ENCODE measurements at places on chromosomes 1 and 21.
A peak's percentile ranks its signal among the peaks of the same experiment; 100 is the strongest.

GRCh38 chr1:218969006-218969405 lies 204.7 kb upstream of the LYPLAL1 start:
- DNase-seq, result no peak

DNA sequence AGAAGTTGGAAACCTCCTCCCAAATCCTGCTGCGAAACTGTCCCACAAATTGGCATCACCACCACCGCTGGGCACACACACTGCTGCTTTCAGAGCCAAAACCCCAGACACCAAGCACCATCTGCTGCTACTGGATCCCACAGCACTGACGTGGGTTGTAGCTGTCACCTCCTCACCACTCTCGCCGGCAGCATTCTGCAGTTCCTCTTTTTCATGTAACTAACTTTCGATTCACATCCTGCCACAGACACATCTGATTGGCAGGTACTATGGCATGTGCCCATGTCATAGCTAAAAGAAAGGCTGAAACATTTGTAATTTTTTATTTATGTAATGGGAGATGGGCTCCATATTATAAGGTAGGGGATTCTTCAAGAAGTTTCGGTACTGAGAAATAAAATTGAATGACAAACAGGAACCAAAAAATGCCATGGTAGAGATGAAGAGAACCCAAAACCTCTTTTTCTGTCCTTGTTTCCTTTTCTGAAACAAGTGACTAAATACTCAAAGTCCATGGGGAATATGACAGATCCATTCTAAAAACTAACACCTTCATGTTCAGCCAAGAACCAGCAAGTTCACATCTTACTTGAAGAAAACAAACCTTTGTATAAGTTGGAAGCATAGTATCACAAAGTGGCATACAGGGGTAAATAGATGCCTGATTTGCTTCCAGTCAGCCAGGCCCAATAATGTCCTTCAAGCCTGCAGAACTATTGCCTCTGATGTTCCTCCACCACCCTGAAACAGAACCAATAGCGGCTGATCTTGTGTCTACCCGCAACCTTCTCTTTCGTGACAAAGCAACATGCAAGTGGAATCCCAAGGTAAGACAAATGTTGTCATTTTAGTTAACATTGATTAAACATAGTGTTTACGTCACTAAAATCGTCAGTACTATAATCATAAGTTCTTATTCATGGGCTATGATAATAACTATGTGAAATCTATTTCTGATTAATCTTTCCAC lies 26.6 kb upstream of the RGS13 start:
- DNase-seq, result peak; percentile 37

- no peak for DNase-seq
Measured at GRCh38 chr21:45529785-45530422, 12.3 kb downstream of the SLC19A1 start.

DNA sequence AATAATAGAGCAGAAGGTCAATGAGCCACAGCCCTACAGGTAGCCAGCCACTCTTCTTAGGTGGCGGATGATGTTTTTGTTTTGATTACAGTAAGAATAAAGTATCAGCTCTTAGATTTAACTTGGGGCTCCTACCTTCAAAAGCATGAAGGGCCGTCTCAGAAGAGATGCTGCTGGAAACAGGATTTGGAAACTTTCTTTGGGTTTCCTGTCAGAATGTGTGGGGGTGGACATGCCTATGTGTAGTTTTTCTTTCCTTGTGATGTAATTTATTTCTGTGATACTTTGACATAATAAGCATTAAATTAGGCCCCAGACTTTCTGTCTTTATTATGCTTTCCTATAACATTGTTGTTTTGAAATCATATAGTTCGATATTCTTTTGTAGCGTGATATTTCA lies 1.5 kb downstream of the RAP1A start:
- no peak for DNase-seq

GRCh38 chr1:229993060-229993459 lies 74.0 kb upstream of the GALNT2 start:
- DNase-seq, result no peak

DNA sequence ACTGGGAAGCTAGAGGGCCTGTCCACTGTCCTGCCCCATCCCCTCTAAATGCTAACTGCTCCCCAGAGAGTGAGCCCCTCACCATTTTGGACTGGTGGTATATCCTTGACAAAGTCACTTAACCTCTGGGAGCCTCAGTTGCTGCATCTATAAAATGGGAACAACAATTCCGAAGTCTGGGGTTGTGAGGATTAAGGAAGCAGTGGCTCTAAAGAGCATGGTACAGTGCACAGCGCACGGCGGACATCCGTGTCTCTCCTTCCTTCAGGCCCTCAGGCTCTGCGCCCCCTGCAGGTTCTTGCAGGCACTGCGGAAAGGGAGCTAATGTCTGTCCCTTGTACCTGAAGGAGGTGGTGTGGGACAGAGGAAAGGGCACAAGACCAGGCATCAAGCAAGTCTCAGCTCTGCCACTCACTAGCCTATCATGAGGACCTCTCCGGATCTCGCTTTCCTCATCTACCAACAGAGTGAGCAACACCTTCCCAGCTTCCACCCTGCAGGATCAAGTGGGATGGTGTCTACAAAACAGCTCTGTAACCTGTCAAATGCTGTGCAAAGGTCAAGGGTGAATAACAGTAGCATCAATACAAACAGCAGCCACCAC lies 20.1 kb downstream of the ECE1 start:
- peak; percentile 85 for DNase-seq

GRCh38 chr1:115310581-115311473 lies 27.2 kb downstream of the NGF start:
- no peak for DNase-seq

DNA sequence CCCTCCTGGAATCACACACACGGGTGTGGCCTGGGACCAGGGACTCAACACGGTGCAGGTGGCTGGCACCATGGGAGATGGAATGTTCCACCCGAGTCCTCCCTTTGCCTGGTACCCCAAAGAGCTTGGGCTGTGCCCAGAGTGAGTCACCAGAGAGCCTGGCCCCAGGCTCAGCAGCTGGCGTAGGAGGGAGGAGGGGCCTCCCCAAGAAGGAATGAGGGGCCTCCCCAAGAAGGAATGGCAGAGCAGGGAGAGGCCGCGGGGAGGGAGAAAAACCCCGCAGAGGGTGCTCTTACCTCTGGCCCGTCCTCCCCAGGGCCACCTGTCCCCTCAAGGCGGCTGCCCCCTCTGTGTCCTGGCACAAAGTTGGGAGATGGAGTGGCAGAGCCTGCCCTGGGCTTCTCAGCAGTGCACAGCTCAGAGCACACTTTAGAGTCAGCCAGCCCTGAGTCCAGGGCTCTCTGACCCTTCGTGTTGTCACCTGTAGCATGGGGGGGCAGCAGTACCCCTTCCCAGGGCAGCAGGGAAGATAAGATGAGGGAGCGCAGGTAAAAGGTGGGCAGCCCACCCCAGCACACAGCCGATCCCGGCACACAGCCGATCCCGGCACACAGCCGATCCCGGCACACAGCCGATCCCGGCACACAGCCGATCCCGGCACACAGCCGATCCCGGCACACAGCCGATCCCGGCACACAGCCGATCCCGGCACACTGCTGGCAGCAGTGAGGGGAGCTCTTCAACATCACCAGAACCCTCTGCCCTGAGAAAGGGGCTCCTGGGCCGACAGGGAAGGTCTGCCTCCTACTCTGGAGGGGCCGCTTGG lies 20.2 kb upstream of the KCNAB2 start:
- DNase-seq, result no peak

DNA sequence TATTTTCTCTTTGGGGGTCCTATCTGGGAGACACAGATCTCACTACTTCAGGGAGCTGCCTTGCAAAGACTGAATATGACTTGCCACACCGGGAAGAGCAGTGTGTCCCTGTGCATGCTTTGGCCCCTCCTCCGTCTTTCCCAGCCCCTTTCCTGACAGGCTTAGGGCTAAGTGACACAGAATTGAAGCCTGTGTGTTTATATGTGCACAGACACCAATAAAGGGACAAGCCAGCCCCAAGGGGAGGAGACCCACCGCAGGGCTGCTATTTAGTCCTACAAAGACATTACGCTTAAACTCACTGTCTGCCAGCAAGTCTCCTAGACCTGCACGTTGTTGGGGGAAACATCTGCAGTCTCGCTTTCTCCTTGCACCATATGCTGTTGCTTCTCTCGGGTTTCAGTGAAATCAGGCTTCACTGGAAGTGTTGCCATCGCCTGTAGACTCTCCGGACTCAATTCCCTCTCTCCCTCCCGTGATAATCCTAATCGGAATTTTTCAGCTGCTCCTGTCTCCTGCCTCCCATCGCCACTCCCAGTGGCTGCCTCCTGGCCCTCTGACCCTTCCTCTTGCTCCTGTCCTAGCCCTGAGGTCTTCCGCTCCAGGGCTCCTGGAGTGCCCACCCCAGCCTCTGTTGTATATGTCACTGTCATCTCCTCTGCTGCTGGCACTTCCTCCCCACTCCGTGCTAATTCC lies 58.5 kb upstream of the LRRC53 start:
- DNase-seq, result no peak

DNA sequence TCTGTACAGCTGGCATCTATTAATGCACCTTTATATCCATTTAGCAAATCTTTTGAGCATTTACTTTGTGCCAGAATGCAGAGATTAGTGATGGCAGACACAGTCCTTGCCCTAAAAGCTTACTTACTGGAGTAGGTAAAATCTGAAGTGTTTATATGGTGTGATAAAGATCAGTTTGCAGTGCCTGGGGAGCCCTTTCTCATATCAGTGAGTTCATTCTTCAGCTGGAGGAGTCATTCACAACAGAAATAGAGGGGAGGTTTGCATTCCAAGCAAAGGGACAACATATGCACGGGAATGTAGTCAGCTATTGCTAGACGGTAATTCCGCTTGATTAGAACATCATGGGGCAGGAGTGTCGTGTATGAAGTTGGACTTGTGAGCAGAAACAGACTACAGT lies 8.4 kb downstream of the SLC35F3 start:
- no peak for DNase-seq

GRCh38 chr1:190084552-190084951 lies 393.1 kb downstream of the BRINP3 start:
- DNase-seq, result peak; percentile 21

DNA sequence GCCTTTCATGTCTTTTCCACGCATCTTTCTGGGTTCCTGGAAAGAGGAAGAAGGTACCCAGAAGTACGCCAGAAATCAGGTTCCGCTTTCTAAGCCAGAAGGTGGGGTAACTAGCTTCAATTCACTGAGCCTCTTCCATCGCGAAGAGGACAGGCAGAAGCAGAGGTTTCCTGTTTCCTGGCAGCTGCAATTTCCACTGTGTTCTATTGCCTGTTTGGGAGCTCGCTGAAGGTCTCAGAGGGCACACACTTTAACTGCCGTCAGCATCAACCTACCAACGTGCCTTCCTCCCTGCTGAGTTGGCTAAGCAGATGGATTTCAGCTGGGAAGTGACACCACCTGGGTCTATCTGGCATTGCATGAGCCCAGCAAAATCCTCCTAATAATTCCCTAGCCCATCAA lies 10.0 kb downstream of the NCF2 start:
- peak; percentile 27 for DNase-seq

DNA sequence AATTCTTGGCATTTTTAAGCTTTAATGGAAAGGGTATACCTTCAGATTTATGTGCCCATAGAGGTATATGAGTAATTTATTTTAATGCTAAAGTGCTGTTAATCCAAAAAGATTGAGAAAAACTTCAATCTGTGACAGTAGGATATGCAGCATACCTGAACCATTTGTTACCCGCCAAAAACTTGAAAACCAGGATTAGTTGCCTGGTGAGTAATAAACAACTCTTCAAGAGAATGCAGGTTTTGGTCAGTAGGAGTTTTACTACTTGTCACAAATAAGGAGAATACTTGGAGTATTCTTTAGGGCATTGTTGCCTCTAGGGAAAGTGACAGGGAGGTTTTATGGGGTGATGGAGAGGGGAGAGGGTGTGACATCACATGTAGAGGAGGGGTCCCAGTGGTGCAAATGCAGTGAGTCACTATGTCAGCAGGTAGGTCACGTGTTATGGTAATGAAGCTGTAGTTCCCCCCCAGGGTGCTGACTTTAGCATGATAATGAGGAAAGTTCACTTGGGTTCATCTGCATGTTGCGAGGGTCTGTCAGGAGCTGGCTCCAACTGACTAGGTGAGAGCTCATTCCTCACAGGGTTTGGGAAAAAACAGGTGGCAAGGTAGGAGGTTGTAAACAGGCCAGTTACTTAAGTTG lies 23.1 kb downstream of the USP25 start:
- DNase-seq, result peak; percentile 24

- DNase-seq, result no peak
Measured at GRCh38 chr1:109298666-109299557, 7.9 kb downstream of the MYBPHL start.

GRCh38 chr1:87404296-87404695 lies 75.6 kb downstream of the LMO4 start:
- DNase-seq, result no peak

DNA sequence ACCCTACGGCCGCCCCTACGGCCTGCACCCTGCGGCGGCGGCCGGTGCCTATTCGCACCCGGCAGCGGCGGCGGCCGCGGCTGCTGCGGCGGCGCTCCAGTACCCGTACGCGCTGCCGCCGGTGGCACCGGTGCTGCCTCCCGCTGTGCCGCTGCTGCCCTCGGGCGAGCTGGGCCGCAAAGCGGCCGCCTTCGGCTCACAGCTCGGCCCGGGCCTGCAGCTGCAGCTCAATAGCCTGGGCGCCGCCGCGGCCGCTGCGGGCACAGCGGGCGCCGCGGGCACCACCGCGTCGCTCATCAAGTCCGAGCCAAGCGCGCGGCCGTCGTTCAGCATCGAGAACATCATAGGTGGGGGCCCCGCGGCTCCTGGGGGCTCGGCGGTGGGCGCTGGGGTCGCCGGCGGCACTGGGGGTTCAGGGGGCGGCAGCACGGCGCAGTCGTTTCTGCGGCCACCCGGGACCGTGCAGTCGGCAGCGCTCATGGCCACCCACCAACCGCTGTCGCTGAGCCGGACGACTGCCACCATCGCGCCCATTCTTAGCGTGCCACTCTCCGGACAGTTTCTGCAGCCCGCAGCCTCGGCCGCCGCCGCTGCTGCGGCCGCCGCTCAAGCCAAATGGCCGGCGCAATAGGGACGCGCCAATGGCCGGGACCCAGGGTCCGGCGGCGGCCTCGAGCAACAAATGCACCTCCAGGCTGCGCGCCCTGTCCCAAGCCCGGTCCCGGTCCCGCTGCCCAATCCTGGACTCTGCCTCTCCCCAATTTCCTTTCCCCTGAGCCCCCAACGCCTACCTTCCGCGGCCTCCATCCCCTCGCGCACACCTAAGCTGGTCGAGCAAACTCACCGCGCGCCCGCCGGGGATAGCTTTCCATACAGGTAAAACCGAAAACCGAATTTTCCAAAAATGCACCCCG lies 1.8 kb downstream of the FOXD3 start:
- DNase-seq, result peak; percentile 9

DNA sequence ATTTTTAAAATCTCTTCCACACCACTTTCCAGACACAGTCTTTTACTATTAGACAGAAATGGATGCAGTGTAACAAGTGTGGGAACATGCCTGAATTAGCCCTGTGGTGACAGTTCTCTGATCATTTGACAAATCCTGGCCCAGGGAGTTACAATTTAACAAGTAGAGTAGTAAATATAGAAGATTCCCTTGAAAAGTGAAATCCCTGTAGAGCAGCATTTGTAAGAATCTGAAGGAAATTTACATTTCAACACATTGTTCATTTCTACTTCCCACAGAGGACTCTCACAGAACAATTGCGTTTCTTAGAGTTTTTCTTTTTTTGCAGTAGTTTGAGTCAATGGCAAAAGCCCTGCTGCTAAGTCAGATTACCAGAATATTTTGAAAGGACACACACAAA lies 458.3 kb upstream of the BRINP3 start:
- DNase-seq, result no peak

- DNase-seq, result no peak
Measured at GRCh38 chr21:42973309-42973990, 912 bp upstream of the PKNOX1 start.

GRCh38 chr1:232145768-232146167 lies 484.2 kb downstream of the SIPA1L2 start:
- DNase-seq, result no peak

- DNase-seq, result no peak
Measured at GRCh38 chr1:223118418-223118817, 24.6 kb downstream of the TLR5 start.

GRCh38 chr1:81305997-81306452 lies 494.7 kb upstream of the ADGRL2 start:
- peak; percentile 37 for DNase-seq

Measured in erythroblast (primary cell).